ENCODE measurements at places on chromosomes 1 and 21. TPM values are rescaled to one million over a fixed set of nuclear protein-coding genes. Genes with fewer than 3 reads are reported as not detected.
A peak's percentile ranks its signal among the peaks of the same experiment; 100 is the strongest.

Gene MAP7D1
- 215 TPM for total RNA-seq

Gene ATF6
- total RNA-seq, result 19.3 TPM

Gene BRDT
- total RNA-seq, result 0.58 TPM

Gene DTL
- total RNA-seq, result 59.6 TPM

Gene TMCC2
- total RNA-seq, result 1.8 TPM

- H3K36me3 ChIP-seq, result no peaks in the 10 kb centered on the region
- H3K4me3 ChIP-seq, result no peak overlapping the region
- H3K27ac ChIP-seq, result no peak overlapping the region
These were observed 79.7 kb upstream of the EFHD2 start for GRCh38 chr1:15330028-15330427.

- no peaks in the 10 kb centered on the region for H3K36me3 ChIP-seq
- no peak overlapping the region for H3K27ac ChIP-seq
- H3K4me3 ChIP-seq, result peak overlapping the region; percentile 48
- DNase-seq, result peak; percentile 76
These were observed 6.4 kb upstream of the EPHA2 start for GRCh38 chr1:16162163-16162822.

- H3K36me3 ChIP-seq, result peaks cover 23% of the 10 kb centered on the region
- H3K27ac ChIP-seq, result peak overlapping the region; percentile 76
- peaks cover 36% of the 10 kb centered on the region for H3K4me1 ChIP-seq
- DNase-seq, result no peak
- no peaks in the 10 kb centered on the region for H3K27me3 ChIP-seq
- peak overlapping the region; percentile 68 for H3K4me3 ChIP-seq
These were observed 2.7 kb upstream of the RBM15 start for GRCh38 chr1:110336300-110337039.

DNA sequence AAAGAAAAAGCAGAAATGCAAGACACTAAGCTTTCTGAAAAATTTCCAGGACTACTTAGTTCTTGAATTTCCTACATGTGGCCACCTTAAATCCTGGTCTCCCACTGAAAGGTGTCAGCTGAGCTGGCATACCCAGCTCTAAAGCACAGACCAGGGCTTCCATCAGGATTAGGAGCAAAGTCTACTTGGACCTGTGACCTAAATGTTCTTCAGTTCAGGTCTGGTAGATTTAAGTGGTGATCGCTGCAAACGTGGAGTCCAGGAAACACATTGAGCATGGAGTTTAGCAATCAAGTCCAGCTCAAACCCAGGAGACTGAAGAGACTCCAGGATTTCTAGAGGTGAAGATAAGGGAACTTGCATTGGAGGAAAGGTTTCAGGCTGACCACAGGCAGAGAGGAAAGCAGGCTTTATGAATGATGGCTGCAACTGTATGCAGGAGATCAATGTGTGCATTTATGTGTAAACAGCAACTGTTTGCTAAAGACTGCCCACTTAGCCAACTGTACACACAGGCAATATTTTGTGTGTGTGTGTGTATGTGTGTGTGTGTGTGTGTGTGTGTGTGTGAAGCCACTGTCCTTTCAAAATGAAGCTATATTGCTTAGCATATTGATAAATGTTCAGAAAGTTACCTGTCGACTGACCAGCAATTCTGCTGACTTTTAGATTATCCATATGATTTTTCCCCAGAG, 75.2 kb downstream of the LMX1A start:
- H3K4me1 ChIP-seq, result no peaks in the 10 kb centered on the region
- DNase-seq, result no peak
- no peak overlapping the region for H3K4me3 ChIP-seq
- no peak overlapping the region for H3K27ac ChIP-seq
- H3K36me3 ChIP-seq, result no peaks in the 10 kb centered on the region

- H3K36me3 ChIP-seq, result no peaks in the 10 kb centered on the region
- no peak overlapping the region for H3K4me3 ChIP-seq
- H3K27me3 ChIP-seq, result peaks cover 6% of the 10 kb centered on the region
- no peak for DNase-seq
- peaks cover 17% of the 10 kb centered on the region for H3K4me1 ChIP-seq
- no peak overlapping the region for H3K27ac ChIP-seq
These were observed 70.6 kb downstream of the LMO4 start for GRCh38 chr1:87399264-87399663.

DNA sequence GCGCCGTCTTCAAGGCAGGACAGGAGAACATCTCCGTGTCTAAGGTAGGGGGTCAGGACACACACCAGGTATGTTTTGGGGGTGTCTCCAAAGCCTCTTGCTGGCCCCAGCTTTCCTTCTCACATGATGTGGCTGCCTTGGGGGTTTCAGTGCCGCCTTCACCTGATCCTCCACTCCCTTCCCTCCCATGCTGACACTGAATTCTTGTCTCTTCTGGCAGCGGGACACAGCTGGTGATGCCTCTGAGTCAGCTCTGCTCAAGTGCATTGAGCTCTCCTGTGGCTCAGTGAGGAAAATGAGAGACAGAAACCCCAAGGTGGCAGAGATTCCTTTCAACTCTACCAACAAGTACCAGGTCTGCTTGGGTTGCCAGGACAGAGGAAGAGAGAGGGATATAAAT, 13.5 kb downstream of the ATP1A2 start:
- no peaks in the 10 kb centered on the region for H3K4me1 ChIP-seq
- H3K27me3 ChIP-seq, result peaks cover 18% of the 10 kb centered on the region
- H3K4me3 ChIP-seq, result no peak overlapping the region
- H3K27ac ChIP-seq, result no peak overlapping the region
- no peak for DNase-seq
- no peaks in the 10 kb centered on the region for H3K36me3 ChIP-seq

DNA sequence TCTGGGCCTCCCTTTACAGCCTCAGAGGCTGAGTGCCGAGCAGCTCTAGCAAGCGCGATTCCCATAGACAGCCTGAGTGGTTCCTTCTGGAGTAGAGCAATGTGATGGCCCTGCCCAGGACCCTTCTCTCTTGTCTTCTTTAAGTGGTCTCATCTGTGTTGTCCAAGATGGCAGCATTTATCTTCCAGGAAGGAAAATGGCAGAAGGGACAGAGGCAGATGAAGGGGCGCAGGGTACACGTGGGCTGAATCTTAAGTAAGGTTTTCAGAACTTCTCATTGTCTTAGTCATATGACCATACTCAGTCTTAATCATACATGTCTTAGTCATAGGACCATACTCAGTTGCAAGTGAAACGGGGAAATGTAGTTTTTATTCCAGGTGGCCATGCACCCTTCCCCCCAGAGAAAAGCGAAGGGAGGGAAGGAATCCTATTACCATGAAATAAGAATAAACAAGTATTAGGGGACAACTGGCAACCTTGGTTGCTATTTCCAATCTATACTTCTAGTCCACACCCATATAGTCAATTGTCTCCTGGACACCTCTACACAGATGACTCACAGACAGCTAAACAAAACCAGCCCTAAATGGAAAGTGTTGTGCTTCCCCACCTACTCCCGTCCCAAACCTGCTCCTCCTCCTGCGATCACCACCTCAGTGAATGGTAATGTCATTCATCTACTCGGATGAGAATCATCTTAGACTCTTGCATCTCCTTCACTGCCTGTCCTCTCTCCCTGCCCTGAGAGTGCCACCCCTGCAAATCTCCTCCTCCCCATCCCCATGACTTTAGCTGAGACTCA, 13.3 kb downstream of the OVAAL start:
- no peak overlapping the region for H3K4me3 ChIP-seq
- peaks cover 22% of the 10 kb centered on the region for H3K4me1 ChIP-seq
- H3K27me3 ChIP-seq, result peaks cover 11% of the 10 kb centered on the region
- H3K36me3 ChIP-seq, result no peaks in the 10 kb centered on the region
- H3K27ac ChIP-seq, result no peak overlapping the region

DNA sequence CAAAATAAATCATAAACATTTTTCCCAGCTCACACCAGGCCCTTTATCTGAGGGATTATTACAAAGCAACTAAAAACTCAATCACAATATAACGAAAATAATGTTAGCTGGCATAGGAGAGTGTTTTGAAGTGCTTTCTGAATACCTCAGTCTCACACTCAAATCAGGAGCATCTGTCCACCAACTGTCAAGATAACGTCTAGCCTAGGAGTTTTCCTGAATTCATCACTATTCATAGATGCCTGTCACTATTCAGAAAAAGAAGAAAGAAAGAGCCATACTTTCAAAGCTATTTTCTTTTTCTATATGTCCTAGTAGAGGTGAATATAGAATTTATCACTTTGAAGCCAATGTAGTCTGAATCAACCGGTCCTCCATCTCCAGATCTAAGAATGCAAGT, 127.0 kb downstream of the AKT3 start:
- peaks cover 9% of the 10 kb centered on the region for H3K36me3 ChIP-seq
- no peak overlapping the region for H3K4me3 ChIP-seq
- no peak for DNase-seq
- H3K27me3 ChIP-seq, result no peaks in the 10 kb centered on the region
- H3K27ac ChIP-seq, result no peak overlapping the region
- peaks cover 10% of the 10 kb centered on the region for H3K4me1 ChIP-seq

DNA sequence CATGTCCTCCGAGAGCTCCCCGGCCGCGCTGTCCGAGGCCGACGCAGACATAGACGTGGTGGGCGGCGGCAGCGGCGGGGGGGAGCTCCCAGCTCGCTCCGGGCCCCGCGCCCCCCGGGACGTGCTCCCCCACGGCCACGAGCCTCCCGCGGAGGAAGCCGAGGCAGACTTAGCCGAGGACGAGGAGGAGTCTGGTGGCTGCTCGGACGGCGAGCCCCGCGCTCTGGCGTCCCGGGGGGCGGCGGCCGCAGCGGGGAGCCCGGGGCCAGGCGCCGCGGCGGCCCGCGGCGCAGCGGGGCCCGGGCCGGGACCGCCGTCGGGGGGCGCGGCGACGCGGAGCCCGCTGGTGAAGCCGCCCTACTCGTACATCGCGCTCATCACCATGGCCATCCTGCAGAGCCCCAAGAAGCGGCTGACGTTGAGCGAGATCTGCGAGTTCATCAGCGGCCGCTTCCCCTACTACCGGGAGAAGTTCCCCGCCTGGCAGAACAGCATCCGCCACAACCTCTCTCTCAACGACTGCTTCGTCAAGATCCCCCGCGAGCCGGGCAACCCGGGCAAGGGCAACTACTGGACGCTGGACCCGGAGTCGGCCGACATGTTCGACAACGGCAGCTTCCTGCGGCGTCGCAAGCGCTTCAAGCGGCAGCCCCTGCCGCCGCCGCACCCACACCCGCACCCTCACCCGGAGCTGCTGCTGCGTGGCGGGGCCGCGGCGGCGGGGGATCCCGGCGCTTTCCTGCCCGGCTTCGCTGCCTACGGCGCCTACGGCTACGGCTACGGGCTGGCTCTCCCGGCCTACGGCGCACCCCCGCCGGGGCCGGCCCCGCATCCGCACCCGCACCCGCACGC, 547 bp downstream of the FOXD2 start:
- peak; percentile 47 for DNase-seq
- peak overlapping the region; percentile 65 for H3K27ac ChIP-seq
- peak overlapping the region; percentile 93 for H3K4me3 ChIP-seq

DNA sequence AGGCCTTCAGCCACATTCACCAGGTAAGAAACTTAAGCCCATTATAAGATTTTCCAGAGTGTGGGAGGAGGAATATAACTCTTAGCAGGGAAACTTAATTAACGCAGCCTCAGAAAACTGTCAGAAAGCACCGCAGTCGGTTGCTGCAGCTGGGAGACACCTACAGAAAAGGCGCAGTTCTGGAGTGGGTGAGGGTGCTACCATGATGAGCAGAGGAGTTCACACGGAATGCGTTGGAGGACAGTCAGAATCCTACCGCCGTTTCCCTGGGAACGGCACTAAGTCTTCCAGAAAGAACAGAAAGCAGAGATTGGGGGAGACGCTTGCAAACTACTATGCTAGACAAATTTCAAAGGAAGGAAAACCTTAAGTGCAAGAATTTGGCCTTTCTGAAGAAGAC, 6.4 kb downstream of the ACTN2 start:
- no peaks in the 10 kb centered on the region for H3K4me1 ChIP-seq
- DNase-seq, result no peak
- H3K36me3 ChIP-seq, result no peaks in the 10 kb centered on the region
- peaks cover 31% of the 10 kb centered on the region for H3K27me3 ChIP-seq
- no peak overlapping the region for H3K27ac ChIP-seq

DNA sequence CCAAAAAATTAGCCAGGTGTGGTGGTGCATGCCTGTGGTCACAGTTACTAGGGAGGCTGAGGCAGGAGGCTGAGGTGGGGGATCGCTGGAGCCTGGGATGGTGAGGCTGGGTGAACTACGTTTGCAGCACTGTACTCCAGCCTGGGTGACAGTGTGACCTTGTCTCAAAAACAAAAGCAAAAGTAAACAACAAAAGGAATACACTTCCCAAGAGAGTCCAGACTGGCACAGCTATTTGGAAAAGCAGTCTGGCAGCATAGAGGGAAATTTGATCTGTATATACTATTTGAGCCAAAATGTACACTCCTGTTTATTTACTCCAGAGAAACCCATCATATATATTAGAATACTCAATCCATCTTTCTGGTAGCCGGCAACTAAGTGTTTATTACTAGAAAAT, 107.0 kb upstream of the HMCN1 start:
- H3K27me3 ChIP-seq, result no peaks in the 10 kb centered on the region
- DNase-seq, result no peak
- no peak overlapping the region for H3K4me3 ChIP-seq
- no peaks in the 10 kb centered on the region for H3K4me1 ChIP-seq
- H3K27ac ChIP-seq, result no peak overlapping the region
- no peaks in the 10 kb centered on the region for H3K36me3 ChIP-seq

DNA sequence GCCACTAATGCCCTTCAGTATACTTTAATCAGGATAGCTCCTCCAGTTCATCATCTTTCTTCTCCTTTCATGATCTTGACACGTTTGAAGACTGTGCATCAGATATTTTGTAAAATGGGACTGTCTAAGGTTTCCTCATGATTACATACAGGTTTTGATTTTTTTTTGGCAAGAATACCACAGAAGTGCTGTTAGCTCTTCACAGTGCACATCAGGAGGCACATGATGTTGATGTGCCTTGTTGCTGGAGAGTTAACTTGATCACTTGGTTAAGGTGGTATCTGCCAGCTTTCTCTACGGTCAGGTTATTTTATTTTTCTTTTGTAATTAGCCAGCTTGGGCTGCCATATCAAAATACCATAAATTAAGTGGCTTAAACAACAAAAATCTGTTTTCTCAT, 128.6 kb upstream of the IVNS1ABP start:
- H3K27me3 ChIP-seq, result no peaks in the 10 kb centered on the region
- H3K4me1 ChIP-seq, result peaks cover 13% of the 10 kb centered on the region
- no peak overlapping the region for H3K4me3 ChIP-seq
- no peak overlapping the region for H3K27ac ChIP-seq

GRCh38 chr1:14599800-14600199, 1.3 kb downstream of the KAZN start:
- H3K4me3 ChIP-seq, result no peak overlapping the region
- H3K27ac ChIP-seq, result no peak overlapping the region
- no peak for DNase-seq
- H3K4me1 ChIP-seq, result no peaks in the 10 kb centered on the region

GRCh38 chr1:44672254-44672955, 1.9 kb downstream of the TMEM53 start:
- H3K27me3 ChIP-seq, result no peaks in the 10 kb centered on the region
- DNase-seq, result peak; percentile 35
- peak overlapping the region; percentile 12 for H3K4me3 ChIP-seq
- H3K36me3 ChIP-seq, result no peaks in the 10 kb centered on the region
- peak overlapping the region; percentile 44 for H3K27ac ChIP-seq

- no peaks in the 10 kb centered on the region for H3K4me1 ChIP-seq
- peaks cover 9% of the 10 kb centered on the region for H3K27me3 ChIP-seq
- H3K4me3 ChIP-seq, result no peak overlapping the region
- DNase-seq, result peak; percentile 76
- no peaks in the 10 kb centered on the region for H3K36me3 ChIP-seq
- H3K27ac ChIP-seq, result no peak overlapping the region
These were observed 25.7 kb downstream of the RAB7B start for GRCh38 chr1:205977402-205978014.
